ENCODE measurements at places on chromosomes 2 and 18. TPM values are rescaled to one million over a fixed set of nuclear protein-coding genes. Genes with fewer than 3 reads are reported as not detected.

The SLC14A1 gene
- total RNA-seq, result 0.08 TPM

The MERTK gene
- total RNA-seq, result 1.8 TPM

The SERPINB5 gene
- 0.08 TPM for total RNA-seq

The GREB1 gene
- 2.8 TPM for total RNA-seq

The GPD2 gene
- total RNA-seq, result 27.7 TPM

The IKZF2 gene
- 0.29 TPM for total RNA-seq

The TUBB6 gene
- 188 TPM for total RNA-seq

The SF3B1 gene
- 131 TPM for total RNA-seq

The TMEM163 gene
- total RNA-seq, result 0.11 TPM
